Right renal cortex interstitium (tissue), 3 donors: ENCODE measurements at places on chromosomes 2 and 18.

- no peak for DNase-seq
These were observed 6.5 kb upstream of the CAPN10 start for GRCh38 chr2:240579771-240580614.

GRCh38 chr2:138640921-138641676 is 139.1 kb downstream of the NXPH2 start:
- DNase-seq = no peak

DNA sequence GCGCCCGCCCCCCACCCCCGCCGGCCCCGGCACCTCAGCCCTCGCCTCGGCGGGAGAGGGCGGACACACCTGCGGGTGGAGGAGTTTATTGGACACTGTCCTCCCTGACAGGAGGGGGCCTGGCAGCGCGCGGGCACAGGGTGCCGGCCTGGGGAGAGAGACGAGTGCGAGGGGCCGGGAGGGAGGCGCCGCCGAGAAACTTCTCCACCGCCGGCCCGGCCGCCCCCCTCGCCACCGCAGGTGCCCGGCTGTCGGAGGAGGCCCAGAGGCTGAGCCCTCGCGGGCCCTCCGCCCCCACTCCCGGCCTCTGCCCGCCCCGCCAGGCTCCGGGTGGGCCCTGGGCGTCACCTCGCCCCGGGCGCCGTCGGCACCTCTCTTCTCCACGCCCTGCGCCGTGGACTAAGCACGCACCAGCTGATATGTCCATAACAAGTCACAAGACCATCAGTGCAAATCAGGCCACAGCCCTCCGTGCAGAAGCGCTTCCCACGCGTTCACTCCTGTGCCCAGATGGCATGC is 311.3 kb downstream of the CELF4 start:
- DNase-seq = no peak

- no peak for DNase-seq
These were observed 4.6 kb upstream of the UGT1A5 start for GRCh38 chr2:233707940-233708644.

DNA sequence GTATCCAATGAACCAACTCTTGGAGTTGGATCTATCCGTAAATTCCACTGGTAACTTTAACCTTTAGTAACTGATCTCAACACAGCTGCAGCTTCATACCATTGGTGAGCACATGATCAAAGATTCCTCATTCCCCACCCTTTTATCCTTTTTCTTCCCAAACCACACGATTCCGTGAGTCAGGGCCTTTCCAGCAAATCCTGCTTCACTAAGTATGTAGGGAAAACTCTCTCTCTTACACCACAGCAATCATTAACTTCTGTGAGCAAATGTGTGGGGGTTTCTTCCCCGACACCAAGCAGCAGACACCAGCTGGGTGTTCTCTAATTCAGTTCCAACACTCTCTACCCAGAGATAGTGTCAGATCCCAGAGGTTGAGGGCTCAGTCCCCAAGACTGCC is 23.5 kb downstream of the ELP2 start:
- no peak for DNase-seq

GRCh38 chr2:85889627-85890281 is 964 bp upstream of the ST3GAL5 start:
- no peak for DNase-seq

DNA sequence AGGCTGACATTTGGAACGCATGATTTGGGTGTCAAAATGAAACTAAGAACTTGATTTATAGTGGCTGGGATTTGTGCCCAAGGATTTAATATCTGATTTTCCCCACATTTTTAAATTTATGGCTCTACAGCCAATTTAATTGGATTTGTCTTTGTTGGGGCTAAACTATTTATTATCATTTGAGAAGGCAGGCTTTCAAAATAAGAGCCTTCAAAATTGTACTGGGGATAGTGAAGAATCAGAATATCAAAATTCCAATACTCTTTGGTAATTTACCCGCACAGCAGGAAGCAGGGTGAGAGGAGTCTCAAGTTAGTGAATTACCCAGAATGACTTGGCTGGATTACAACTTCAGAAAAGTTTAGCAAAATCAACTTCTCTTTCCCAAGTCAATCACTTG is 278.1 kb downstream of the LRATD1 start:
- DNase-seq = no peak

GRCh38 chr2:73020657-73021370 is 50.7 kb downstream of the SFXN5 start:
- DNase-seq = no peak

GRCh38 chr2:74620671-74621070 is 27.5 kb downstream of the M1AP start:
- DNase-seq = no peak

DNA sequence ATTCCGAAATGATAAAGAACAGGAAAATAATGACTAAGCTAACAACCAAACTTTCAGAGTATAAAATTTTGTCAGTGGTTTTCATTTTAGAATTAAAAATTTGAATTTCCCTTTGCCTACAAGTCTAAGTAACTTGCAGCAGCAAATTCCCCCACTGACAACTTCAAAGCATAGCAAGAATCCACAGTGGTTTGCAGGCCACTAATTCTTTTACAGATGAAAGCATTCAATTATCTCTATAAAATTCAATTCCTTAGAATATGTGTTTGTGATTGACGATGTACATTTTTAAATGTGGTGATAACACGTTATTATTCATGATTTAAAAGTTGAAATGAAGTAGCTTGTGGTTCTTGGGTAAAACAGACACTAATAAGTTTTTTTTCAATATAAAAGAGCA is 100.6 kb downstream of the SMAD2 start:
- no peak for DNase-seq

- DNase-seq = no peak
These were observed 102.6 kb upstream of the LPIN2 start for GRCh38 chr18:3115447-3116030.
